ENCODE measurements at places on chromosomes 13 and 19.

- DNase-seq, result no peak
Observed at GRCh38 chr13:41370736-41371135, 59.7 kb downstream of the NAA16 start.

DNA sequence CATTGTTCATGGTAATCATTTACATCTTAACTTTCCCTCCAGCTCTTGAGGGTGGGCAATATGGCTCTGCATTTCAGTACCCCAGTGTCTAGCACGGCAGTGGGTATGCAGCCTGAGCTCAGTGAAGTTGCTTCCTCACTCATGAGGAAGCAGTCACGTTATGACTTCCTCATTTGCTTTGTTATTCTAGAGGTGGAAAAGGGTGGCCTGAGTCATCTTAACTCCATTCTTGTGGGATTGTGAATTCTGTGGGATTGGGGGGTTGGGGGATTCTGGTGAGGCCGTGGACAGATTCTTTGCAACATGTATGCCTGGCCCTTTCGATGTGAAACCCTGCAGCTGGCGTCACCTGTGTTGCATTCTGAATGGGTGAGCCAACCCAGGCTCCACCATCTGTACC lies 406.7 kb upstream of the ZNF507 start:
- DNase-seq, result no peak

DNA sequence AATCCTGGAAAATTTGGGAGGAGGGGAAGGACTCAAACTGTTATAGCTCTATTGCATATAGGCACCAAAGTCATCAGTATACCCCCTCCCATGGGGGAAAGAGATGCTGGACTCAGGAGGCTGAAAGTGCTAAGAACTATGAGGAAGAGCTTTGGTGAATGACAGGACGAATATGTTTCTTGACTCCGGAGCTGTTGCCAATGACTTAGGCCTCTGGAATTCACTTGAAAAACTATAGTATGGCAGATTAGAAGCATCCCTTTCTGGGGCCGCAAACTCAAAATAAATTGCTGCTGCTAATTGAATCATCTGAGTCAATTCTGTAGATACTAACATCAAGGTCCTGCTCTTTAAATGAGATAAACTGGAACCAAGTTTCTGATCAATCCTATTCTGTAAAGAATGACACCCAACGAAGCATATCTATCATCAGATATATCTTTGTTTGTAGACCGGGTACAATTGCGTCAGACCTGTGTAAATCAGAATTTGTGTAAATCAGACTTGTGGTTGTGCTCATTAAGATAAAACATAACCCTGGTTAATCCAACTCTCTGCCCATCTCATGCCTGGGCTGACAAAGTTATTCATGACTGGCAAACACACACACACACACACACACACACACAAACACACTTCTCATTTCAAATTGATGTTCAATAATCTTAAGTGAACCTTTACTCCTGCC lies 1793.8 kb upstream of the PCDH20 start:
- DNase-seq, result no peak

- no peak for DNase-seq
Observed at GRCh38 chr13:45510672-45511071, 45.9 kb downstream of the COG3 start.

GRCh38 chr19:42850981-42851717 lies 28.4 kb downstream of the PSG1 start:
- DNase-seq, result no peak

- no peak for DNase-seq
Observed at GRCh38 chr19:48654299-48655059, 8.5 kb upstream of the CA11 start.

DNA sequence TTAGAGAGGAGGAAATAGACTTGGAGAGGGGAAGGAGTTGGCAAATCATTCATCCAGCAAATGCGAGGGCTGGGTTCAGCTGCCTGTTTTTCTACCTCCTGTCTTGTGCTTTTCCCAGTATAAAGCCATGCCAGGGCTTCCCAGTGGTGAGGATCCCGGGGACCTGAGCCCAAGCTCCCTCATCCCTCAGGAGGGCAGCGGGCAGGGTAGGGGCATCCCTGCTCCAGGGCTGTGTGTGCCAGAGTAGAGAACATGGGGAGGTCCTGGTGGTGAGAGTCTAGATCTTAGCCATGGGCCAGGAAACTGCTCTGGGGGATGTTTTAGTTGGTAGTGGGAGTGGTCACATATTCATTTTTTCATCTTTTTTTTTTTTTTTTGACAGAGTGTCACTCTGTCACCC lies 43.6 kb downstream of the GPR12 start:
- DNase-seq, result no peak

DNA sequence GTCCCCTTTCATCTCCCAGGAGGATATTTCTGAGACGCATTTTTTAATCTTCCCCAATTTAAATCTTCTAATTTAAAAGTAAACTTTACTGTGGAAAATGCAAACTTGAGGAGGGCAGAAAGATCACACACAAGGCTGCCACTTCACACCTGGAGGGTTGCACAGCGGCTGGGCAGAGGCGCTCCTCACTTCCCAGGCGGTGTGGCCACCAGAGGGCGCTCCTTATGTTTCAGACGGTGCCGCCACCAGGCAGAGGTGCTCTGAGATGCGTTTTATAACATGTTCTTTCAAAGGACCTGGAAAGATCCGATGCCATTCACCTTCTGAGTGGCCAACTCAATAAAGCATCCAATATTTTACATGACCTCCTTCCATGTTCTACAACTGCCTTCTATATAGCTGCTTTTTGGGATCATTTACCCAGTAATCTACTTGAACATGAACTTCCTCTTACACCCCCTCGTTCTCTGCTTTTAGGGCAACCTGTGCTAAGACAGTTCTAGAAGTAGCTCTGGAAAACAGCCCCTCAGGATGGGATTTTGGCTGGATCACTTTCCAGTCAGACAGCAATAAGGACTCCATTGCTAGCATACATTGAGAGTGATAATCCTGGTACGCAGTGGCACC lies 14.8 kb upstream of the MTUS2 start:
- DNase-seq, result no peak

DNA sequence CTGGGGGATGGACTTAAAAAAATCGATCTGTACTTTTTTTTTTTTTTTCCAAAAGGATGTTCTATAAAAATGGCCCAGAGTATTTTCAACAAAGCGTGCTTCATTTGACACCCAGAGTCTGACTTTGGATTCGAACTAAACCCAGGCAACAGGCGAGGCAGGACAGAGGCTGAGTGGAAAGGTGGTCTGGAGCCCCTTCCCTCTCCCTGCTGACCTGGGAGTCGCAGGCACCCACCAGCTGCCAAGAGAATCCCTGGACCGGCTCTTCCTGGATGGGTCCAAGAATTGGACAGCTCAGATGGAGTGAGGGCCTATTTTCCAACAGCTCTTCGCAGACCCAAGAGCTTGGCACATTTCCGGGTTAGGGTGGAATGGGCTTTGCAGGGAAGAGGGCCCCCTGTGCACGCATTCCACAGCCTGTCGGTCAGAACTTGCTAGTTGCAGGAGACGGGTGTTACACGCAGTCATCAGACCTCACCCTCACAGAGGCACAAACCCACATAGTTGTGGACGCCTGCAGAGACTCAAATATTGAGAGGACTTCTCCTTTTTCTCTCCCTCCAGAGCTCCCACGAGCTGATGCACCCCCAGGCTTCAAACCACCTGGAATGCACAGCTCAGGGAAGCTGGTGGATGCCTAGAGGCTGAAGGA lies 15.2 kb downstream of the KCTD15 start:
- no peak for DNase-seq

GRCh38 chr19:43667126-43667875 lies 2.7 kb downstream of the PLAUR start:
- DNase-seq, result no peak

DNA sequence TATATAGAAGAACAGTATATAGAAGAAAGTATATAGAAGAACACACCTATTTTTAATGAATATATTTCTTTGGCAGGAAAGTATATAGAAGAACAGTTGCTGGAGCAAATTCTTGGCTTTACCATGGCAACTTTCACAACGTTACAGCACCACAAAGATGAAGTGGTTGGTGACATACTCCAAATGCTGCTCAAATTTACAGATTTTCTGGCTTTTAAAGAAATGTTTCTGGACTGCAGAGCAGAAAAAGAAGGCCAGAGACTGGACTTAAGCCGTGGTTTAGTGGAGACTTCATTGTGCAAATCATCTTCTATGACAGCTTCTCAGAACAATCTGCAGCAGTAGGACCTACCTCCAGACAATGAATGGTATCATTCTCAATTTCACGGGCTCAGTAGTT lies 24.3 kb upstream of the RFXAP start:
- DNase-seq, result no peak

DNA sequence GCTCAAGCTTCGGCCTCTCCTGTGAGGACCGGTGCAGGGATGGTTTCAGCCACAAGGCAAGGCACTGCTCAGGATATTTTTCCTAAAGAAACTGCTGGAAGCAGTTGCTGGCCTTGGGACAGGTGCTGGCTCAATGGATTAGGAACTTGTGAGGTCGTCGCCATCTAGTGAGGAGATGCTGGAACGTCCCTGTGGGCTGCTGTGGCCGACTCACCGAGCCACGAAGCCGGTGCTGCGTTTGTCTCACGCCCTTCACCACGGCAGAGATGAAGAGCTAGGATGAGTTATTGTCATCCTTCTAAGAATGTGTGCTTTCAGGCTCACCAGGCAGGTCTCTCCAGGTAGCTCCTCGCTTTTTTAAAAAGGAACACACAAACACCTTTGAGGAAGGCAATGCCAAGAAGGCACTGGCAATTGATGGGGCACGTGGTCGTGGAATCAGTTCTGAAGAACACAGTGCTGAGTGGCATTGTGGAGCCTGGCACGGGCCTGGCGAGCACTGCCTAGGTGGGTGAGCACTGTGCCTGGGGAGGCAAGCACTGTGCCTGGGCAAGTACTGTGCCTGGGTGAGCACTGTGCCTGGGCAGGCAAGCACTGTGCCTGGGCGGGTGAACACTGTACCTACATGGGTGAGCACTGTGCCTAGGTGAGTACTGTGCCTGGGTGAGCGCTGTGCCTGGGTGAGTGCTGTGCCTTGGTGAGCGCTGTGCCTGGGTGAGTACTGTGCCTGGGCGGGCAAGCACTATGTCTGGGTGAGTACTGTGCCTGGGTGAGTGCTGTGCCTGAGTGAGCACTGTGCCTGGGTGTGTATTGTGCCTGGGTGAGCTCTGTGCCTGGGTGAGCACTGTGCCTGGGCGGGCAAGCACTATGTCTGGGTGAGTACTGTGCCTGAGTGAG lies 140.4 kb downstream of the TEX29 start:
- DNase-seq, result no peak

GRCh38 chr19:14530005-14530348 lies 583 bp downstream of the TECR start:
- DNase-seq, result no peak

- DNase-seq, result no peak
Observed at GRCh38 chr13:99871249-99871898, 100.2 kb downstream of the ZIC5 start.

GRCh38 chr19:35784503-35785338 lies 9.4 kb downstream of the ARHGAP33 start:
- no peak for DNase-seq

- no peak for DNase-seq
Observed at GRCh38 chr13:50576156-50576555, 267.3 kb downstream of the DLEU7 start.

DNA sequence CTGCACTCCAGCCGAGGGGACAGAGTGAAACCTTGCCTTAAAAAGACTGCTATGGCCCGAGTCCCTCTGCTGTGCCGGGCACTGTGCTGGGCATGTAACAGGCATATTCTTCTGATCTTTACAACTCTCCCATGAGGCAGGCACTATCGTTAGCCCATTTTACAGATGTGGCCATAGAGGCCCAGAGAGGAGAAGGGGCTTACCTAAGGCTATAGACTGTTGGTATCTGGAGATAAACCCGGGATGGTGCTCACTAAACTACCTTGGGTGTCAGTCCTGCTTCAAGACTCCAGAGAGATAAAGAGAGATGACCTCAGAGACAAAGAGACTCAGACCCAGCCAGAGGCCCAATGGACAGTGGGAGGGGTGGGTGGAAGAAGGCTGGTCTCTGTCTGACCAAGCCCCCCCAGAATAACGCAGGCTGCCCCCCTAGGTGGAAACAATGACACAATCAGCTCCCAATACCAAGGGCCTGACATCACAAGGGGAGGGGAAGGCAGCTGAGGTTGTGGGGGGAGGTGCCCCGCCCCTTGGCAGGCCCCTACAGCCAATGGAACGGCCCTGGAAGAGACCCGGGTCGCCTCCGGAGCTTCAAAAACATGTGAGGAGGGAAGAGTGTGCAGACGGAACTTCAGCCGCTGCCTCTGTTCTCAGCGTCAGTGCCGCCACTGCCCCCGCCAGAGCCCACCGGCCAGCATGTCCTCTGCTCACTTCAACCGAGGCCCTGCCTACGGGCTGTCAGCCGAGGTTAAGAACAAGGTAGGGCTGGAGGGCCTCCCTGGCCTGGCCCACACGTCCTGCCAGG lies at the start of gene CNN1:
CNN1 (plus strand) TSS at position 620 of the 805 bp plus-strand sequence; CDS start at position 697, 77 bp downstream.
- no peak for DNase-seq

GRCh38 chr19:11221082-11221598 lies 18.3 kb upstream of the ANGPTL8 start:
- DNase-seq, result no peak

GRCh38 chr19:4638828-4639530 lies at the start of gene TNFAIP8L1:
Gene TNFAIP8L1, plus strand, starts transcription at chr19:4639516. Its CDS starts 12,354 bp downstream, at chr19:4651870.
- peak; percentile 99 for DNase-seq

GRCh38 chr19:29084266-29084665 lies 128.7 kb downstream of the UQCRFS1 start:
- no peak for DNase-seq

- no peak for DNase-seq
Observed at GRCh38 chr13:37364007-37364406, 234.6 kb downstream of the POSTN start.

- DNase-seq, result no peak
Observed at GRCh38 chr13:19961924-19962323, 3.4 kb downstream of the ZMYM2 start.

DNA sequence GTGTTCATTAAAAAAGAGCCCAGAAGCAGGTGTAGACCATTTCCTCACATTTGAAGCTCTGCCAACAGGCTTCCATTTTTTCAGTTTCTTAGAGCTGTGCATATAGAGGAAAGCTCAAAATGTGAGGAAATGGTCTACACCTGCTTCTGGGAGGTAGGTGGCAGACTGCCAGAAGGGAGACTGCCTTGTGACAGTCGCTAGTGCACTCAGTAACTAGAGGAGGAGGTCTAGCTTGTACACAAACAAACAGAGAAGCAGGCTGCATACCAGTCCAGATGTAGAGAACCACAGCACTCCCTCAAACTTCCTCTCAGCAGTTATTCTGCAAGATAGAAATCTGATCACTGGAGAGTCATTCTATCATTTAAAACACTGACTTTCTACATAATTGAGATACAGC lies 800.2 kb downstream of the EFNB2 start:
- no peak for DNase-seq

GRCh38 chr13:28495538-28496187 lies 735 bp upstream of the FLT1 start:
- DNase-seq, result no peak

- no peak for DNase-seq
Observed at GRCh38 chr13:40697711-40698110, 31.3 kb upstream of the FOXO1 start.

DNA sequence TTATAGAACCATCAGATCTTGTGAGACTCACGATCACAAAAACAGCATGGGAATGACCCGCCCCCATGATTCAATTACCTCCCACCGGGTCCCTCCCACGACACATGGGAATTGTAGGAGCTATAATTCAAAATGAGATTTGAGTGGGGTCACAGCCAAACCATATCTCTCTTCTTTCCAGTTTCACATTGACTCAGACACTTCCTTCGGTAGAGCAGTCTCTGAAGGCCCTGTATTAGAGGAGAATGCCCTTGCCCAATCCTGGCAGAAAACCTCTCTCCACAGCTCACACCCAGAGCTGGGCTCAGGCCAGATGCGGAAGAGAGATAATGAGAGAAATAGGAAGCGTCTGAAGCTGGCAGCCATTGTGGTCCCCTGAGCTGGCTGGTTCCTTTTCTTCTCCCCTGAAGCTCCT lies 72.4 kb upstream of the CLDN10 start:
- DNase-seq, result no peak

All from stimulated activated CD8-positive, alpha-beta memory T cell treated with anti-CD3 and anti-CD28 coated beads, Interleukin-4, amount 100 ng/mL, for 1 hour (primary cell).